ENCODE measurements at places on chromosomes 5 and 9.

GRCh38 chr9:69012696-69013381 is 1.1 kb downstream of the PRKACG start:
- DNase-seq: no peak

DNA sequence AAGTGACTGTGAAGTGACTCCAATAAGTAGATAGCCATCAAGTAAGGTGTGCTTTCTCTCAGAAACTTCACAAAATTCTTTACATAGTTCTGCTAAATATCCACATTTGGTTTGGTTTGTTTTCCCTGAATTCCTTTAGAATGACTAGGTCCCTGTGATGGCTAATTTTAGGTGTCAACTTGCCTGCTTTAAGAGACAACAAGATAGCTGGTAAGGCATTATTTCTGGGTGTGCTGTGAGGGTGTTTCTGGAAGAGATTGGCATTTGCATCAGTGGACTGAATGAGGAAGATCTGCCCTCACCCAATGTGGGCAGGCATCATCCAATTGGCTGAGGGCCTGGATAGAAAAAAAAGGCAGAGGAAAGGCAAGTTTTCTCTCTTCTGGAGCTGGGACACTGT is 8.3 kb upstream of the PTBP3 start:
- peak; percentile 81 for DNase-seq

GRCh38 chr5:132669966-132670882 is 3.6 kb upstream of the IL4 start:
- DNase-seq: no peak

- no peak for DNase-seq
Observed at GRCh38 chr5:1830571-1831228, 29.5 kb downstream of the NDUFS6 start.

DNA sequence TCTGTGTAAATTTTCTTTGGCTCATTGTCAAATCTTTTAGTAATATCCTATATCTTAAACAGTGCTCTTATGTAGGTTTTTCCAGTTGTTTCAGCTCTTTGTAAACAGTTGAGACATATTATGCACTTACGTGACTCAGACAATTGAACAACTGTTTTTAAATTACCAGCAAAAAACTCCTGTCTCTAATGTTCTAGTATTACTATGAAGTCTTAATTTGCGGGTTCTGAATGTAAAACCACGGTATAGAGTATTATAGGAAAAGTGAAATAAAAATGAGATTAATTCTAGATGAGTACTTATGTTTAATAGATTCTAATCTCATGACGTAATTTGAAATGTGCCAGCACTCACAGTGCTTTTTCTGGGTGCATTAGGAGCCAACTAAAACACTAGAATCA is 136.0 kb downstream of the GDNF start:
- no peak for DNase-seq

DNA sequence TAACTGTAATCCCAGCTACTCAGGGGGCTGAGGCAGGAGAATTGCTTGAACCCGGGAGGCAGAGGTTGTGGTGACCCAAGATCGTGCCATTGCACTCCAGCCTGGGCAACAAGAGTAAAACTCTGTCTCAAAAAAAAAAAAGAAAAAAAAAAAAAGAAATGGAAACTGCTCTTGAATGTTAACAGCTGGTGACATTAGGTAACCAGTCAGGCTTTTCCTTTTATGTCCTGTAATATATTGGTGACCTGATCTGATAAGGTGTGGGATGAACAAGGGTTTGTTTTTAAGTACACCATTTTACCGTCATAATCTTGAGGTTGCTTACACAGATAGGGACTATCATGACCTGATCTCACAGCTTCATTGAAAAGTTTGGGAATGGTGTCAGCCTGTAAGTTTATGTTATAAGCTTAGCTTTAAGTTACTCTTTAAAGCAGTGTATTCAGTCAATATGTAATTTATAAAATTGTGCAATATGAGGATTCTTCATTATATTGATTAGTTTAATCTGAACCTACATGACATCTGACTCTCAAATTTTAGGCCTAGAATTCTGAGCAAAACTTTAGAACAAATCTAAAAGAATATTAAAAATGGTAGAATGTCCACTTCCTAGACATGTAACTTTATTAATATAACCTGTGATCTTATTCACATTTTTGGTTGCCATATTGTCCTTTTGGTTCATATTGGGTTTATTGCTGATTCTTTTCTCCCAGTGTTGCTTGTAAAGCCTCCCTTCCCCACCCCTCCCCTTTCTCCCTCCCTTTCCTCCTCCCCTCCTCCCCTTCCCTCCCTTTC is 41.4 kb downstream of the RAI14 start:
- DNase-seq: no peak

GRCh38 chr5:108801776-108802175 is 54.1 kb downstream of the FER start:
- DNase-seq: peak; percentile 93

GRCh38 chr9:5840788-5841187 is 7.9 kb upstream of the ERMP1 start:
- no peak for DNase-seq

DNA sequence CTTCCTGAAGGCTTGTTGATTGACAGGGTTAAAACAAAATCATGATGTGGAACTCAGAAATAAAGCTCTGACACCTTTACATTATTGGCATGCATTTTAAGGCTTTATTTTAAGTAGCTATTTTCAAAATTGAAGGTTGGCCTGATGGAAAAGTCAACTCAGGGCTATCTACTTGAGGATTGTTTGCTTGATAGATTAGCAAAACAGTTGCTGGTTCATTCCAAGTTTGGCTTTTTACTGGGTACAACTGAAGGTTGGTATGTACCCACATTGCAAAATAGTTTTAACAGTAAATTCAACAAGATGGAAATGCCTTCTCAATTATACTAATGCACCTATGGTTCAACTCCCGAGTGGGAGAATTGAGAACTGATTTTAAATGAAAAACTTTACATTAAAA is 161.8 kb upstream of the ELL2 start:
- DNase-seq: no peak

- DNase-seq: no peak
Observed at GRCh38 chr9:98154678-98155077, 35.7 kb upstream of the TRIM14 start.

- DNase-seq: no peak
Observed at GRCh38 chr5:80008995-80009765, 18.1 kb upstream of the MTX3 start.

DNA sequence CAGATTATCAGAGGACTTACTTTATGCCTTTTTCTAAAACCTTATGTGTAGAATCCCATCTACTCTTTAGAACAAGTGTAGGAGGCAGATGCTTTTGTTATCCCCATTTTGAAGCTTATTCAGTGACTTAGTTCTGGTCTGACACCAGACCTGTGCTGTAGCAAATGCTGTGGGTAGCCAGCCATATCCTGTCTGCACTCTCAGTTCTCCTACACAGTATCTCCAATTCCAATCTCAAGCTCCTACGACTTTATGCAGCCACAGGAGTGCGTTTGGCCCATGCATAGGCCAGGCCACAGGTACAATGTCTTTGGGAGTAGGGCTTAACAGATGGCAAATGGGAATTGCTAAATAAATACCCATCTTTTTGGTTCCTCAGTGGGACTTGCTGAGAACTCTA is 292.6 kb downstream of the MCTP1 start:
- DNase-seq: no peak

DNA sequence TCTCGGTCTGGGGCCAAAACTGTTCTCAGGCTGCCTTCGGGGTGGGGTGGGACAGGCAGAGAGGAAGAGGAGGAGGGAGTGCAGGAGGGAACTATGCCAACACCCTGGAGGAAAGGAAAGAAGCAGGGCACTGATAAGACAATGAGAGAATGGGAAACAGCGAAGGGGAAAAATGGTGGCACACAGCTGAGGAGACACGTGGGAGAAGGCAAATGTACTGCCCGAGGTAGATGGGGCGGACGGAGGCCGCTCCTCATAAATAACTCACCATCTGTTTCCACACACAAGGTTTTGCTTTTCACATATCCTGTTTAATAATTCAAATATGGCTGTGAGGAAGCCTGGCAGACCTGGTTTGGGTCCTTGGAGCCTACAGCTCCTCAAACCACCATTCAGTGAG is 148.2 kb upstream of the LRRTM2 start:
- DNase-seq: no peak

- no peak for DNase-seq
Observed at GRCh38 chr5:39282561-39282960, 63.2 kb upstream of the FYB1 start.

GRCh38 chr5:40307920-40308319 is 371.8 kb upstream of the PTGER4 start:
- no peak for DNase-seq

DNA sequence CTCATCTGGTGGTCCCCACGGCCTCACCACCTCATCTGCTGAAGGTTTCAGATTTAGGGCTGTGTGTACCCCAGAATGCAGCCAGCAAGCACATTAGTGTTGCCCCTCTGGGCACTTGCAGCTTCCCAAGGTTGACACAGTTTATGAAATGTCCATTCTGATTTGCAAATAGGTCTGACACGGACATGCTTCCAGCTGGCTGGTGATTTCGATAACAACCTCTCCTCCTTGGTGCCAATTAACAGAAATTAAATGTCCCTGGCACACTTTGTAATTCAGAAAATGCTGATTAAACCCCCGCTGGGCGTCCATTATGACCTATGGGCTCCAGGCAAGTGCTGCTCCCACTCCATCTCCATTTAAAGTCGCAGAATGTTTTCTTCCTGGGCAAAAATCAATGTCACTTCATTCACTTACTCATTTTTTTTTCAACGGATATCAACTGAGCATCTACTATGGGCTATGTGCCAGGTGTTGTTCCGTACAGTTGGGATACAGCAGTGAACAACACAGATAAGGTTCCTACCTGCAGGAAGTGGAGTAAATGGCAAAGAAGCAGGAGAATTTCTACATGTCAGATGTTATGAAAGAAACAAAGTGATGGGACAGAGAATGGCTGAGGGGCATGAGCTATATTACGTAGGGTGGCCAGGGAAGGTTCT is 32.0 kb downstream of the PLAC8L1 start:
- DNase-seq: no peak

DNA sequence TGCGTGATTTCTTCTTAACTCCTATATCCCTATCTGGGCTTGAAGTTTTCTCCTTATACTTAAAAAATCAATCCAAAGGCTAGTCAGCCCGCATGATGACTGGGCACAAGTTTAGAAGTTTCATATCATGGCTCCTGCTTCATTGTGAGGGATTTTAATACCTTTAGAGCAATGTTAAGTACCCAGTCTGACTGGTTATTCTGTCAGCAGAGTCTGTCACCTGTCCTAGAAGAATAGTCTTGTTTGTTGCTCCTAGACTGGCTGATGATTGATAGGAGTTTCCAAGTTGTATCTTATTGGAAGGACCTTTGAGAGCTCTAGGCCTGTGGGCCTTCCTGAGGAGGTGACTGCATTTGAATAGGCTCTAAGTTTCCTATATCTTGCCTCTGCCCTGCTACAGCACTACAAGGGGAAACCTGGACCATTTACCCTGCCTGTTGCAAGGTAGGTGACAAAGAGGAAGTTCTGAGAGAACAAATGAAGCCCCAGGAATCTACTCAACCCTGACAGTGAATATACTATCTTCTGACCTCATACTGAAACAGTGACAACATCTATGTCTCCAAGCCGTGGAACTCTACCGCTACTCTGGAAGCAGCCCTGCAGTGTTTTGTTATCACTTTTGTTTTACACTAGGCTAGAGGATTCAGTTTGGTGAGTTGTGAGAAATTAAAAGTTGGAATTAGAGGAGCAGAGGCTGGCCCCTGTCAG is 66.5 kb downstream of the F2RL2 start:
- no peak for DNase-seq

DNA sequence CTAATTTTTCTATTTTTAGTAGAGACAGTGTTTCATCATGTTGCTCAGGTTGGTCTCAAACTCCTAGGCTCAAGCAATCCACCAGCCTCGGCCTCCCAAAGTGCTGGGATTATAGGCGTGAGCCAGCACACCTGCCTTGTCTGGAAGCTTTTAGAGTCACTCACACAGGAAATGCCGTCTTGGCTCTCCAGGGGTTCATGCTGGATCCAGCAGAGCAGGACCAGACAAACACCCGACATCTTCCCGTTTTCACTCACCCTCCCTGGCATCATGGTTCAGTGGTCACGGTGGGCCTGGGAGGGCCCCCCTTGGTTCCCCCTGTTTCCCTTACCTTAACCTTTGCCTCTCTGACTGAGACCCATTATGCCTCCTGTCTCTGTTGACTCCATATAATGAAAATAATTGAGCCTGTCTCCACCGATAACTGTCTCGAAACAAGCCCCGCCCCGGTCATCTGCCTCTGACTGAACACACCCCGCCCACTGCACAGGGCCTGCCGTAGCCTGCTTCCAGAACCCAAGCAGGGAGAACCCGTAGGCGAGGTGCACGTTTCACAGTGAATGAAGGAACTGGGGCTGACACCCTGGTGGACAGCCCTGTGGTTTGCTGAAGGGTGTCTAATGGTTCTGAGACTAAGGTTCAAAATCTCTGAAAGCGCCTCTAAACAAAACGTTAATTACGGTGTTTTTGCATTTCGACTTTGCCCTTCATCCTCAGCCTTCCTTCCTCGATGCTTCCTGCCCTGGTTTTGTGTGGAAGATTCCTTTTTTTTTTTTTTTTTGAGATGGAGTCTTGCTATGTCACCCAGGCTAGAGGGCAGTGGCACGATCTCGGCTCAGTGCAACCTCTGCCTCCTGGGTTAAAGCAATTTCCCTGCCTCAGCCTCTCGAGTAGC is 39.7 kb upstream of the SPRY4 start:
- DNase-seq: no peak
